Thyroid gland (tissue), 4 donors: ENCODE measurements at places on chromosomes 4 and X. TPM values are rescaled to one million over a fixed set of nuclear protein-coding genes. Genes with fewer than 3 reads are reported as not detected.

- H3K27ac ChIP-seq: no peak overlapping the region
- H3K4me1 ChIP-seq: no peaks in the 10 kb centered on the region
- no peaks in the 10 kb centered on the region for H3K27me3 ChIP-seq
- DNase-seq: no peak
Observed at GRCh38 chrX:113157496-113157895, 316.9 kb upstream of the AMOT start.

Gene FMR1NB
- not detected for total RNA-seq

DNA sequence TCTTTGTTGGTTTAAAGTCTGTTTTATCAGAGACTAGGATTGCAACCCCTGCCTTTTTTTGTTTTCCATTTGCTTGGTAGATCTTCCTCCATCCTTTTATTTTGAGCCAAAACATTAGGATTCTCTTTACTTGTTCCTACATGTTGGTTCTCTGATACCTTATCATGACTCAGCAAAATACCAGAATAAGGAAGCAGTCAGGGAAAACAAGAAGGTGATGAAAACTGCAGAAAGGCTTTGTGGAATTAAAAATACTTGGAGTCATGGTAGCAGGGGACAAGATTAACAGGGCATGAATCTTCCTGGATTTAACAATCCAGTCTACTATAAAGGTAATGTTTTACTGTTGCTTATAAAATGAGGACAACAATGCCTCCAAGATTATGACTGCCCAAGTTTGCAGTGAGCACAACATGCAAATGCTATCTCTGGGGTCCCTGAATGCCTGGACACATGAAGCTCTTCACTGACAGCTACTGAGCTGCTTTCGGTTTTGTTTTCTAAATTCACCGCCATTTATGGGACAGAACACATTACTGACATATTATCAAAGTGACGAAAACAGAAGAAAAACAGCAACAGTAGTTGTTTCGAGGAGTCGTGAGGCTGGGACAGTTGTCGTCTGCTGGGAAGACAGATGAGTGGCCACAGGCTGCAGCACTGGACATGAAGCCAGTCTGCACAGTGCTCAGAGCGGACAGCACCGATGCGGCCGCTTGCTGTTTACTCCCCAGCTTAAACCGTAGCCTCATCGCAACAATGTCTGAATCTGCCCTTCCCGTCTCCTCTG, 174.5 kb upstream of the DKK2 start:
- H3K4me1 ChIP-seq: no peaks in the 10 kb centered on the region
- H3K4me3 ChIP-seq: no peak overlapping the region

DNA sequence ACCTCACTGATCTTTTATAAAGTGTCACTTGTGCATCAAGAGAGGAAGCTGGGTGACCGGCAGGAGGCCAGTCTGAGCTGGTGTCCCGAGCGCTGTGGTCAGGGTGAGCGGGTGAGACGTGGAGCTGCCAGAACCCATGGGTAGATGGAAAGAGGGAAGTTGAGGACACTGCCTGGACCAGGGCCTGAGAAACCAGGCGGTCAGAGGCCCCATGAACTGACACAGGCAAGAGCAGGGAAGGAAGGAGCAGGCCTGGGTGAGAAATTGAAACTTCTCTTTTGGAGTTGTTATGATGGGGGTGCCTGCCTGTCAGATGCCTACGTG, 192.6 kb downstream of the AFAP1 start:
- H3K4me3 ChIP-seq: no peak overlapping the region
- peaks cover 19% of the 10 kb centered on the region for H3K4me1 ChIP-seq
- H3K27me3 ChIP-seq: no peaks in the 10 kb centered on the region

Gene SSX4
- not detected for total RNA-seq

Gene FRMD7
- not detected for total RNA-seq

Gene DUX4
- not detected for total RNA-seq

Gene CFAP47
- total RNA-seq: 5.3 TPM

DNA sequence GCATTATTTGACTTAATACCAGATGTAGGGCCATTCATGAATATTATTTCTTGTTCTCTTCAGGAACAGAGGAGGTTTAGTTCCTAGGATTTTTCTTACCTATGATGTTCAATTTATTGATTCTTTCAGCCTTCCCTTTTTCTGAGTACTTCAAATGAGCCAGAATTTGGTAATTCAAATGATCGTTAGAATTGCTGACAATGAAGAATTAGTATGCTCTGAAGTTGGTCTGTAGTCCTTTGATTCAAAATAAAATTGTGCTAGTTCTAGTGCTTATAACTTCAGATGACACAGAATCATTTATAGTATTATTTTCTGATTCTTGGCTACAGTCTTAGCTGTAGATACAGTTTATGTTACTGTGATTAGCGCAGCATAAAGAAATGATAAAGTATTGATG, 35.2 kb upstream of the WDR17 start:
- no peaks in the 10 kb centered on the region for H3K4me1 ChIP-seq
- DNase-seq: no peak
- no peaks in the 10 kb centered on the region for H3K27me3 ChIP-seq
- no peak overlapping the region for H3K4me3 ChIP-seq

DNA sequence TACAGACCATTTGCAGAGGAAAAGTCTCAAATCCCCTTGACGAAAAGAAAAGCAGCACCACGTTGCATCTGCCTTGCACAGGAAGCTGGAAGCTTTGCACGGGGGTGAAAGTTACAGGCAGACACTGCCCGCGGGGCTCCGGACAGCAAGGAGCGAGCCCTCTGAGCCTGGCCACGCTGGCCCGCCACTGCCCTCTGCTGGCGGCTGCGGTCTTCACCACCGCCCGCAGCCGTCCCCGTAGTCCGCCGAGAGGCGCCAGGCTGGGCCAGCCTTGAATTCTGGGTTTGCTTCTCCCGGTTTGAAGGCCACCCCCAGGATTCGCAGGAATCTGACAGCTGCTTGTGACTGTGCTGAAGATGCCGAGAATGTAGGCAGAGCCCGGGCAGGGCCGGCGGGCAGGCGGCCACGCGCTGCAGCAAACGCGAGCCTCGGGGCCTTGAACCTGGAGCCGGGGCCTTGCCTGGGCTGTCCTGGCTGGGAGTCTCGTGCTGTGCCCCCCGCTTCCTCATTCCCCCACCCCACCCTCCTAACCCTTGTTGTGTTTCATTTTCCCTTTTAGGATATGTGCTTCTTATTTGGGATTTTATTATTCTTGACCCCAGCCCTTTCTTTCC, 49.2 kb downstream of the ENPP6 start:
- H3K36me3 ChIP-seq: no peaks in the 10 kb centered on the region
- H3K4me1 ChIP-seq: peaks cover 8% of the 10 kb centered on the region
- H3K27ac ChIP-seq: no peak overlapping the region
- peak; percentile 73 for DNase-seq
- no peak overlapping the region for H3K4me3 ChIP-seq

GRCh38 chr4:828641-829271, 2.8 kb upstream of the CPLX1 start:
- H3K27ac ChIP-seq: no peak overlapping the region
- peaks cover 12% of the 10 kb centered on the region for H3K27me3 ChIP-seq
- peaks cover 21% of the 10 kb centered on the region for H3K4me1 ChIP-seq

Gene CSAG2
- not detected for total RNA-seq

Gene IL2
- not detected for total RNA-seq

Gene PNMA3
- 1.3 TPM for total RNA-seq

Gene ATP1B4
- 0.11 TPM for total RNA-seq

DNA sequence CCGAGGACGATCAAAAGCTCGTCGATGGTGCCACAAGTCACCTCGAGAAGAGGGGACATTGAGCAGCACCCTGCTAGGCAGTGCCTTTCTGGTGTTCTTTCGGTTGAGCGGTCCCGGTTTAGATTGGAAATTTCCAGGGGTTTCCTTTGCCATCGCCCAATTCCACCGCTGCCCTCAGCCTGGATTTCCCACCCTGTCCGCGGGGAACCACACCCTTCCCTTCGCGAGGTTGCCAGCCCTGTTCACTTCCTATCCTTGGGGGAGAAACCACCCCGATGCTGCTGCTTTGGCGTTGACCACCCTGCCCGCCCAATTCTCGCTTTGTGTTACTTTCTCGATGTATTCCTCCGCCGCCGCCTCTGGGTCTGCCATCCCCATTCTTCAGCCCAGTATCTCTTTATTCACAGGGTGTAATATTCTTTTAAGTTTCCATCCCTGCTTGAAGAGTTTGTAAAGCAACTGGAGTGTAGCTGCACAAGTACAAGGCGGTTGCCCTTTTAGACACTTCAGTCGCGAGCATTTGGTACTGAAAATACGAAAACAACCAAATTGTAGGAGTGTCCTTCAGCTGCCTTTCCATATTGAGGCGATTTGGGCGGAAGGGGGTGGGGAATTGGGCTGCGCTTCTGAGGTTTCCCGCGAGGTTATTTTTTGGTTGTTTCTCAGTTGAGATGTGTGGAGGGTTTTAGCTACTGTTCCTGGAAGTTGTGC, 1.1 kb downstream of the OGT start:
- H3K27ac ChIP-seq: peak overlapping the region; percentile 69
- DNase-seq: peak; percentile 47
- no peaks in the 10 kb centered on the region for H3K4me1 ChIP-seq
- H3K36me3 ChIP-seq: no peaks in the 10 kb centered on the region
- H3K4me3 ChIP-seq: peak overlapping the region; percentile 82
- no peaks in the 10 kb centered on the region for H3K27me3 ChIP-seq

Gene STAG2
- total RNA-seq: 108 TPM

Gene DMRTC1
- total RNA-seq: not detected

Gene POLN
- total RNA-seq: 1.5 TPM
